Tibial nerve (tissue), 4 donors: ENCODE measurements at places on chromosomes 13 and 19. TPM values are rescaled to one million over a fixed set of nuclear protein-coding genes. Genes with fewer than 3 reads are reported as not detected.

Gene B3GLCT
- total RNA-seq: 5.7 TPM

GRCh38 chr13:30837227-30838159 lies 68.6 kb upstream of the MEDAG start:
- DNase-seq: no peak

DNA sequence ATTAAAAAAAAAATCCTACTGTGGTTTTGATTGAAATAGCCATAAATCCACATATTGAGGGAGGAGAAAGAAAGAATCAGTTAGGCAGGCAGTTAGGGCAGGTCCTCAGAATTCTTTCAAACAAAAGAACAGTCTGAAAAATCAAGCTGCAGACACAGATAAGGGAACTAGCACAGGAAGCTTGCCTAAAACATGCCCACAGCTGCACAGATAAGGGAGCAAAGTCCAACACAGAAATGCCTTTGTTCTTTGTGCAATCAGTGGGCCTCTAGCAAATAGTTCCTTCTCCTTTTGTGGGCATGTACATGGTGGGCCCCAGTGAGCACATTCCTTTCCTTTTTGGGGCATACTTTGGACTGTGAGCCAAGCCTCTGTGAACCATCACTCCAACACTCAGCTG lies 42.7 kb downstream of the UTP14C start:
- no peak for DNase-seq

DNA sequence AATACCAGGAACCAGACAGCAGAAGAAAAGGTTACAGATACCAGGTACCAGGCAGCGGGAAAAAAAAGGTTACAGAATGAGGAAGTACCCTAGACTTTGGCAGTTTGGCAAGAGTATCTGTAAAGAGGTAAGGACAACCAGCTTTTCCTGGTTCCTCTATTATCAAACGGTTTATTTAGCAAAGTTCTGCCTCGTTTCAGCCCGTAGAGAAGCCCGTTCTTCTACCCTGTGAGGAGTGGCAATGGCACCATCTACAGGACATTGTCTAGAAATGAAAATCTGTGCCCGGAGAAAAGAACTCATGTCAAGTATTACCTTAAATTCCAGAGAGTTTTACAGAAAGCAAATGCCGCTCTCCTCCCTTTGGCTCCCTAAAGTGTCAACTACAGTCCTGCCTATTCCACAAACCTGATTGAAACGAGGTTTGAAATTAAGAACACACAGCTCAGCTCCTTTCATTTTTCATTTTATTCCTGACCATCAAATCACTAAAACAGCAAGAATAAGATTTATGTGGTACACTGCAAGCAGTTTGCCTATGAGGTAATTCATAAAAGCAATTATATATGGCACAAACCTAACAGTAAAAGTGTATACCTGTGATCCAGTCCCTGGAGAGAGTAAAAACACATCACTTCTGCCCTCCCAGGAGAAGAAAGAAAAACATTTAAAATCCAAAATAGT lies 226.3 kb downstream of the SLC7A1 start:
- no peak for DNase-seq

- DNase-seq: no peak
These were observed 83.2 kb downstream of the RUBCNL start for GRCh38 chr13:46303742-46304385.

- DNase-seq: no peak
These were observed 54.4 kb downstream of the ZNF136 start for GRCh38 chr19:12217332-12217731.

DNA sequence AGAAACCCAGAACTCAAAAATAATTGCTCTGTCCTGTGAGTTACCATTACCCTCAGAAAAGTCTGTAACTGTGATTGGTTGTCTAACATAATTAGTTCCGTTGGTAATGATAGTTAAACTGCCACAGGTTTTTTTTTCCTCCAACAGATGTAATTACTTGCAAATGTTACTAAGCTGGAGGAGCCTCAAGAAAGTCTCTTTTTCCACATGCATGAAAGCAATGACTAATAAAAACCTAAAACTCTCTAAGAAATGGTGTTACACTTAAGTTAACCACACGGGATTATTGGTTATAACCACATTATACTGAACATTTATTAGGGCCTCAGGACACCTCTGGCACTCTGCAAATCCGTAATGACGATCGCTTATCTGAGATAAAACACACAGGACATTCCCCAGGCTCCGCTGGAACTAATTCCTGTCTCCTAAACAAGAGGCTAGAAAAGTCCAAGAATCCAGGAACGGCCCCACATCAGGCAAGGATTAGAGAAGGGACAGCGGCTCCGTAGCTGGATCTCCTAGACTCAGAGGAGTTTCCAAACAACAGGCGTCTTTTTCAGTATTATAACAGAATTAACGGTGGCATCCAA lies 753 bp downstream of the ZNF235 start:
- DNase-seq: no peak

DNA sequence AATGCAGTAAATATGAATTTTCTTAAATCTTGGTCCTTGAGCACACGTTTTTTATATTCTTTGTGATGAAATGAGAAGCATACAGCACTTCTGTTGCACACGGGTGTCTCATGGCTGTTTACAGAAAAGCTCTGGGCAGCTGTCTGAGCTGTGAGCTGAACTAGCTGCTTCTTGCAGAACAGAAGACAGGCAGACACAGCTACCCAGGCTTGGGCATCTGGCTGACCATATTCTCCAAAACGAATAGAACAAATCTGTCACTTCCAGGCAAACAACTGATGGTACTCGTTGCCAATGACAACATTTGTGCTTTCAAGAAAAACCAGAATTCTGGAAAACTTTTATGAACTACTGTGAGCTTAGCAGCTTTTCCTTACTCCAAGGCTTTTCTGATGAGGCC lies 16.2 kb downstream of the PCID2 start:
- DNase-seq: no peak

- DNase-seq: no peak
These were observed 12.8 kb downstream of the POLR2E start for GRCh38 chr19:1082165-1082927.

- DNase-seq: no peak
These were observed 3.9 kb upstream of the CD209 start for GRCh38 chr19:7751157-7751783.
